ENCODE measurements at places on chromosomes 5 and 9. TPM values are rescaled to one million over a fixed set of nuclear protein-coding genes. Genes with fewer than 3 reads are reported as not detected.

DNA sequence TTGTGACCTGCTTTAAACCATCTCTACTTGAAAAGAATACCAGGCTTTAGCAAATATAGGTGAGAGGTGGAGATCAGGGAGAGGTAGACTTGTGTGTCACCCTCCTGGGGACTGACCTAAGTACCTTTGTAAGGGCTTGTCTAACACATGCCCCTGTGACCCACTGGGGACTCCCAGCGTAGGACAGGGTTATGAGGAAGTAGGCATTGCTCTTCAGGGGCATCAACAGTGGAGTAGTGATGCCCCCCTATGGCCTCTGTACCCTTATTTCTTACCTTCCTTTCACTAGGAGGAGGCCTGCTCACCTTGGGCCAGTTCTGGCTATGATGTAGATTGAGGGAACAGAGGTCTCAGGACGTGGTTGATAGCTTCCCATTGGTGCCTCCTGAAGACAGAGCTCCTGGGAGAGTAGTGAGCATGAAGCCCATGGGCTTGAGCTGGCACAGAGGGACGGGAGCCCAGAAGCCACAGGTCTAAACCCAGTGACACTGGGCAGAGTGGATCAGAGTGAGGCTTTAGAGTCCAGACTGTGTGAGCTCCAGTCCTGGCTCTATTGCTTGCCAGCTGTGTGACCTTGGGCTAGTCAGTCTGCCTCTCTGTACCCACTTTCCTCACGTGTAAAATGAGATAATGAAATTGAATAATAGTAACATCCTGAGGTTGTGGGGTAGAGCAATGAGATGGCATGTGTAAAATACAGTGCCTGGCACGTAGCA, 191.7 kb downstream of the AOPEP start:
- peak; percentile 13 for DNase-seq
- no peaks in the 10 kb centered on the region for H3K4me1 ChIP-seq
- H3K36me3 ChIP-seq: no peaks in the 10 kb centered on the region
- H3K27ac ChIP-seq: no peak overlapping the region
- H3K27me3 ChIP-seq: no peaks in the 10 kb centered on the region

- peaks cover 8% of the 10 kb centered on the region for H3K4me1 ChIP-seq
- peak overlapping the region; percentile 65 for H3K4me3 ChIP-seq
- peak overlapping the region; percentile 75 for H3K27ac ChIP-seq
- H3K27me3 ChIP-seq: no peaks in the 10 kb centered on the region
Observed at GRCh38 chr9:6014670-6015270, 654 bp downstream of the RANBP6 start.

- H3K4me3 ChIP-seq: no peak overlapping the region
- H3K36me3 ChIP-seq: no peaks in the 10 kb centered on the region
- H3K27me3 ChIP-seq: no peaks in the 10 kb centered on the region
- no peak overlapping the region for H3K27ac ChIP-seq
Observed at GRCh38 chr5:124238350-124238749, 508.1 kb downstream of the ZNF608 start.

DNA sequence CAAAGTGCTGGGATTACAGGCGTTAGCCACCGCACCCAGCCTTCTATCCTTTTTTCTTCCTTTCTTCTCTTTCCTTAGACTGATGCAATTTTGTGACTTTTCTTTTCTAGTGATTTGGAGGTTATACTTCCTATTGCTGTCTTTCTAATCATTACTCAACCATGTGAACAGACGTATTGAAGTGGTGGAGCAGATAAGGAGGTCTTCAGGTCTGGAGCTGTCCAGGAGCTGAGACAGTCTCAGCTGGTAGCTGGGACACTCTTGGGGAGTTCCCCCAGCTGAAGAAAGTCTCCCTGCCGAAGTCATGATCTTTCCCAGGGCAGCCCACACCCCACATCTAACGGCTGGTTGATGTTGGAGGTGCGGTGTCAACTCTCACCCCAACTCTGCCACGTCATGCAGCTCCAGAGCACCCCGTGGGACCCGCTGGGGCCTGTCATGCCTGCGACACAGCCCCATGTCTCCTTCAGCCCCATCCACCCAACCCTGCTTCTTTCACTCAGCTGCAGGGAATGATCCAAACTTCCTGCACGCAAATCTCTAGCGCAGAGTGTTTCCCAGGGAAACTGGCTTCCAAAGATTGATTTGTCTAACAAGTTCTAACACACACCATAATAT, 41.1 kb downstream of the NSUN2 start:
- no peaks in the 10 kb centered on the region for H3K4me1 ChIP-seq
- DNase-seq: no peak
- no peaks in the 10 kb centered on the region for H3K27me3 ChIP-seq
- H3K36me3 ChIP-seq: no peaks in the 10 kb centered on the region

DNA sequence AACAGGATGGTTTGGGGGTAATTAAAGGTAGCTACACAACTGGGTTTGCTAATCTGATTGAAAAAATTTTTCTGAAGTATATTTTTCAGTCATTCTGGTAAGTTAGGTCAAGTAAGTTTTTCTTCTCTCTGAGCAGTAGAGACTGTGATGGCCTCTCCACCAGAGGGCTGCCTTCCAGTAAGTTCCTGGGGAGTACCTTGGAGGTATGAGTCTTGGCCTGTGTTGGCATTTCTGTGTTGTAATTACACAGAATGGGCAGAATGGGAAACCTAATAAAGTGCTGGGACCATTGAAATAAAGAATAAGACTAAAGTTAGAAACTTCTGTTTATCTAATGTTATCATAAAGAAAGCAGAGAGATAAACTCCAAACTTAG, 430.8 kb downstream of the ARHGEF28 start:
- no peak for DNase-seq
- no peaks in the 10 kb centered on the region for H3K36me3 ChIP-seq
- H3K27ac ChIP-seq: no peak overlapping the region

- no peak overlapping the region for H3K4me3 ChIP-seq
- no peaks in the 10 kb centered on the region for H3K36me3 ChIP-seq
- H3K27me3 ChIP-seq: no peaks in the 10 kb centered on the region
- no peaks in the 10 kb centered on the region for H3K4me1 ChIP-seq
Observed at GRCh38 chr9:90637626-90638025, 5.0 kb downstream of the DIRAS2 start.

The WNT8A gene
- not detected for total RNA-seq

The CEMIP2 gene
- 103 TPM for total RNA-seq

The PCDHB2 gene
- 0.34 TPM for total RNA-seq

All from naive thymus-derived CD4-positive, alpha-beta T cell (primary cell).